ENCODE measurements at places on chromosomes 16 and 17. TPM values are rescaled to one million over a fixed set of nuclear protein-coding genes. Genes with fewer than 3 reads are reported as not detected.
A peak's percentile ranks its signal among the peaks of the same experiment; 100 is the strongest.

The KRTAP4-3 gene
- not detected for polyA plus RNA-seq

- DNase-seq: no peak
These were observed 114.5 kb downstream of the BANP start for GRCh38 chr16:88065747-88066142.

GRCh38 chr17:33945646-33946546, 309.2 kb upstream of the CCL2 start:
- no peak for DNase-seq

- DNase-seq: peak; percentile 63
These were observed 8.6 kb upstream of the UBE2I start for GRCh38 chr16:1300664-1301476.

DNA sequence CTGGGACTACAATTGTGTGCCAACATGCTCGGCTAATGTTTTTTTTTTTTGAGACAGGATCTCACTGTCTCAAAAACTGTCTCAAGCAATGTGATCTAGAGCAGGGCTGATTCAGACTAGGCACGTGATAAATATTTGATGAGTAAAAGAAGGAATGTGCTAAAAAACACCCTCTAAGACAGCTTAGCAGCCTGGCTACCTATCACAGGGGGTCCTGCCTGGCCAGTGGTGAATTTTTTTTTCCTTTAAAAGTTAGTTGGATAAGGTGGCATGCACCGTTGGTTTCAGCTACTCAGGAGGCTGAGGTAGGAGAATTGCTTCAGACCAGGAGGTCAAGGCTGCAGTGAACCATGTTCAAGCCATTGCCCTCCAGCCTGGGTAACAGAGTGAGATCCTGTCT, 14.8 kb upstream of the GPATCH8 start:
- no peak for DNase-seq

The FTSJ3 gene
- 98.6 TPM for polyA plus RNA-seq

The SPNS1 gene
- 35.4 TPM for polyA plus RNA-seq

- DNase-seq: no peak
These were observed 15.3 kb downstream of the ZC3H7A start for GRCh38 chr16:11781773-11782172.
